ENCODE measurements at places on chromosomes 1 and 21.

- DNase-seq: no peak
Observed at GRCh38 chr1:99297923-99298322, 33.6 kb downstream of the PLPPR4 start.

DNA sequence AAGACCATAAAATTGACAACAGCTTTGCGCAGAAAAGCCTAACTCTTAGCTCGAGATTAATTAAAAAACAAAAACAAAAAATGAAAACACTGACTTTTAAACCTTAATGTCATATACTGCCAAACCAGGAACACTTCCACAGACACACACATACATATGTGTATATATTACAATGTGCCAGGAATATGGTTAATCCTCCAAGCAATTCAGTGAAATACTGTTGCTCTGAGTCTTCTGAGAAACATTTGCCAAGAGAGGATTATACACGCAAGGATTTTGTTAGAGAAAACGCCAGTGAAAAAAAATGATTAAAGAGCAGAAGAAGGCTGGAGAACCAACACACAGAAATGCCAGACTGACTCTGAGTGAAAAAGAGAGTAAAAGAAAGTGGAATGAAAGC, 116.7 kb upstream of the CHRM3 start:
- DNase-seq: no peak

DNA sequence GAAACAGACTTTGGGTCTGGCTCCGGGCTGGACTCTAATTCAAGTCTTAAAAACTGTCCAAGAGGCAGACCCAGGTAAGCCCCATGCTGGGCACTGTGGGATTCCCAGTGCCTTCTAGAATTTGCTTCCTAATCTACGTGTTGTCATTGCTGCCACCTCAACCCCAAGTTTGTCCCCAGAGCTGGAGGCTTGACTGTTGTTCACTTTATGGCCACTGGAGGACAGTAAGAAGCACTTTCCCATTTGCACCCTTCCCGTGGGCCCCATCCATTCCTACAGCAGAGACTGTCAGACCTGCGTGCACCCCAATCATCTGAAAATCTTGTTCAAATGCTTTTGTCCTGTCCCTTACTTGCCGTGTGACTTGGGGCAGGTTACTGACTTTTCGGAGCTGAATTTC, 29.4 kb upstream of the VASH2 start:
- DNase-seq: no peak

GRCh38 chr21:46081862-46082712, 15.8 kb upstream of the COL6A2 start:
- DNase-seq: no peak

DNA sequence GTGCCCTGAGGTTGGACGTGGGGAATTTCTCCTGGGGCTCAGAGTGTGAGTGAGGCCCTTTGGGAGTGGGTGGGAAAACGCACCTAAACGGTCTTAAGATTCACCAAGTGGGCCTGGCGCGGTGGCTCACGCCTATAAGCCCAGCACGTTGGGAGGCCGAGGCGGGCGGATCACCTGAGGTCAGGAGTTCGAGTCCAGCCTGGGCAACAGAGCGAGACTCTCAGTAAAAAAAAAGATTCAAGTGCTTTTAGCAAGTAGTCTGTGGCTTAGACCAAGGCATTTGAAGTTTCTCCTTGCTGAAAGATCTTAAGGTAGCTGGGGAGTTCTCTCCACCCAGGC, 1.4 kb downstream of the RPS8 start:
- no peak for DNase-seq

DNA sequence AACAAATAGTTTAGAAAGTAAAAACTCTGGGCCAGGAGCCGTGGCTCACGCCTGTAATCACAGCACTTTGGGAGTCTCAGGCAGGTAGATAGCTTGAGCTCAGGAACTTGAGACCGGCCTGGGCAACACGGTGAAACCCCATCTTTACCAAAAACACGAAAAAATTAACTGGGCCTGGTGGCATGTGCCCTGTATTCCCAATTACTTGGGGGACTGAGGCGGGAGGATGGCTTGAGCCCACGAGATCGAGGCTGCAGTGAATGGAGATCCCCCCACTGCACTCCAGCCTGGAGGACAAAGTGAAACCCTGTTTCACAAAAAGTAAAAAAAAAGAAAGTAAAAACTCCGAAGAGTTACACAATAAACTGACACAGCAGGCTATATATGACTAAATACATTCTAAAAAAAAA, 10.6 kb downstream of the CEP170 start:
- no peak for DNase-seq

DNA sequence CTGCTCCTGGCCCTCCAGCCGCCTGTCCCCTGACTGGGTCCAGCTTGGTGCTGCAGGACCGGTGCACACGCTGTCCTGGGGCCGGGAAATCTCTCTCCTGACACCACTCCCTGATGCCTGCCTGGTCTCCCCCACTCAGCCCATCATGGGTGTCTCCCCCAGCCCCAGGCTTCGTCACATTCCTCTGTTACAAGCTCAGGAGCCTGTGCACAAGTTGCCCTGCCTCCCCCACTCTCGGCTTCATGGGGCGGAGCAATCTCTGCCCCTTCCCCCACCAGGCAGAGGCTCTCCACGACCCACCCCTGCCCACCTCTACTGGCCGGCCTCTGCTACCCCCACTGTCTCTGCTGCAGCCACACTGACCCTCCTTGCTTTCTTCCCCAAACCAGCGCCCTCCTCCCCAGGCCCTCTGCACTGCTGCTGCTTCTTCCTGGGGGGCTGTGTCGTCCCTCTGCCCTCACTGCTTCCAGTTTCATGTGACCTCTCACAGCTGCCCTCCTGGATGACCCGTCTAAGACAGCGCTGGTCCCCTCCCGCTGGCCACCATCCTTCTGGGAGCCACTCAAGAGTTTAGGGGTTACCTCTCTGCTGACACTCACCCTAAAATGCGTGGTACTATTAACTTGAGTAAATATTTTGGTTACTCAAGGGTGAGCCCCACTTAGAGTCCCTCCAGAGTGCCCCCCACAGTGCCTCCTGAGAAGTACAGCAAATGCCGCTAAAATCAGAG, 5.7 kb upstream of the RIPK4 start:
- no peak for DNase-seq

GRCh38 chr1:116983678-116984077, 17.9 kb upstream of the CD101 start:
- no peak for DNase-seq
